ENCODE measurements at places on chromosomes 3 and 15.

- DNase-seq = no peak
These were observed 43.7 kb downstream of the PARP15 start for GRCh38 chr3:122621112-122621511.

GRCh38 chr3:194117104-194117845, 18.7 kb upstream of the HES1 start:
- DNase-seq = no peak

GRCh38 chr15:40829115-40829514, 607 bp upstream of the PPP1R14D start:
- no peak for DNase-seq

DNA sequence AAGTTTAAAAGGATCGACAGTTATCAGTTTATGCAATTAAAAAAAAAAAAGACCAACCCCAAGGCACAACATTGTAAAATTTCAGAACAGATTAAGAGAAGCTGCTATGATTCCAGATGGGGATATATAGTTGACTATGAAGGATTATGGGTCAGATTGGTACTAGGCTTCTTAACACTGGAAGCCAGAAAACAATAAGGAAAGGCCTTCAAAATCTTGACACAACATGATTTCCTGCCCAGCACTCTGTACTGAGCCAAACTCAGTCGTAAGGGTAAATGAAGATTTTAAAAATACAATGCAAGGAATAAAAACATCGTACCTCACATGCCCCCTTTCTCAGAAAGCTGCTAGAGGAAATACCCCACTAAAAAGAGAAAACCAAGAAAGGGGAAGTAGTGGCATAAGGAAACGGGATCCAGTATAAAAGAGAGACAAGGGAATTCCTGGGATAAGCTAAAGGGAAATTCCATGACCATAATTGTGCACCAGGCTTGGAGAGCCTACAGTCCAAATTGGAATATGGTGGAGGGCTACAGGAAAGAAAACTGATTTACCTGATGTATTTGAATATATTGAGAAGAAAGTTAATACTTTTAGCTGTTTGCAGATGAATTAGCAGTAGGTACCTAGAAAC, 27.9 kb downstream of the PIAS1 start:
- no peak for DNase-seq

- no peak for DNase-seq
These were observed 294.9 kb upstream of the SGO1 start for GRCh38 chr3:20480786-20481365.

- no peak for DNase-seq
These were observed 19.1 kb downstream of the FAM81A start for GRCh38 chr15:59457103-59457502.

DNA sequence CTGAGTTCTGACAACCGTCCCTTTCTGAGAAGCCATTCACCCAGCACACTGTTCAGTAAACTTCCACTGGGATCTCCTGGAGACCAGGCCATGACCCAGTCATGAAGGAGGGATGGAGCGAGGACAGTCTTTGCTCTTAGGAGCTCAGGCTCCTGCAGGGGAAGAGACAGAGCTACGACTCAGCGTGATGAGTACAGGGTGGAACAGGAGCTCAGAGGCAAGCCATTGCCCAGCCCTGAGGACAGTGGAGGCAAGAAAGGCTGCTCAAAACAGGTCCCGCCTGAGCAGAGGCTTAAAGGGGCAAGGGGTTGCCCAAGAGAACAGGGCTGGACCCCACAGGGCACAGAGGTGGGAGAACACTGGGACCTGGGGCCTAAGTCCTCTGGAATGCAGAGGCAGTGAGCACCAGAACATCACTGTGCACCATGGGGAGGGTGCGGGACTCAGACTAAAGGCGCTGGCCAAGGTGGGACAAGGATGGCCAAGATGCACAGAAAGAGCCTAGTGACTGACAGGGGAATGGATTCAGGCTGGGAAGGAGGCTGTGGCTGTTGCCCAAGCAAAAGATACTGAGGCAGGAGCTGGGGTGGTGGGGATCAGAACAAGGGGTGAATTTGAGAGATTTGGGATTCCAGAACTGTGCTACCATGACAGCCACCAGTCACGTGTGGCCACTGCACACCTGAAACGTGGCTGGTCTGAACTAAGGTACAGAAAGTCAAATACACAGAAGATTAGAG, 25.8 kb downstream of the TMEM43 start:
- no peak for DNase-seq

All from stimulated activated CD8-positive, alpha-beta memory T cell treated with anti-CD3 and anti-CD28 coated beads, Interleukin-4, amount 100 ng/mL, for 24 hours (primary cell).